Psoas muscle (tissue), 8 donors: ENCODE measurements at places on chromosomes 16 and 17. TPM values are rescaled to one million over a fixed set of nuclear protein-coding genes. Genes with fewer than 3 reads are reported as not detected.

ALDOC gene
- 1.3 TPM for total RNA-seq

EFNB3 gene
- 0.11 TPM for total RNA-seq

MYO15A gene
- 0.15 TPM for total RNA-seq

TNS4 gene
- total RNA-seq = 0.06 TPM

SLC5A10 gene
- not detected for total RNA-seq

ACAP1 gene
- 20.7 TPM for total RNA-seq

MYL4 gene
- total RNA-seq = 6.7 TPM

ITGAX gene
- total RNA-seq = 2.4 TPM

EPX gene
- not detected for total RNA-seq

XPO6 gene
- 24.5 TPM for total RNA-seq

SRCIN1 gene
- 0.39 TPM for total RNA-seq

DNA sequence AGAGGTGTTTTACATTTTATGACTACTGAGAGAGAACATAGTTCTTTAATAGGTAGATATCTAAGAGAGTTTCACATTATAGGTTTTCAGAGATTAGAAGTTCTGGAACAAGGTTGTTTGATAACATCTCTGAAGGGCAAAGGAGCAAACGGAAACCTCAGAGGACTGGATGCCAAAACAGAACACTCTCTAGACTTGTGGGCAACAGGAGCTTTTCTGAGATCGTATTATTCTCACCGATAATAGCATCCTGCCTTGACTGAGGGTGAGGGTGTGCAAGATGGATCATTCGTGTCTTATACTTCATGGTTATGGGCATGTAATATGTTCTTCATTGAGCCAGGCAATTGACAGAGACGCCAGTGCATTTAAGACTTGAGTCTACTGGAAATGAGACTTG is 234.8 kb downstream of the IRX3 start:
- DNase-seq = no peak

DNA sequence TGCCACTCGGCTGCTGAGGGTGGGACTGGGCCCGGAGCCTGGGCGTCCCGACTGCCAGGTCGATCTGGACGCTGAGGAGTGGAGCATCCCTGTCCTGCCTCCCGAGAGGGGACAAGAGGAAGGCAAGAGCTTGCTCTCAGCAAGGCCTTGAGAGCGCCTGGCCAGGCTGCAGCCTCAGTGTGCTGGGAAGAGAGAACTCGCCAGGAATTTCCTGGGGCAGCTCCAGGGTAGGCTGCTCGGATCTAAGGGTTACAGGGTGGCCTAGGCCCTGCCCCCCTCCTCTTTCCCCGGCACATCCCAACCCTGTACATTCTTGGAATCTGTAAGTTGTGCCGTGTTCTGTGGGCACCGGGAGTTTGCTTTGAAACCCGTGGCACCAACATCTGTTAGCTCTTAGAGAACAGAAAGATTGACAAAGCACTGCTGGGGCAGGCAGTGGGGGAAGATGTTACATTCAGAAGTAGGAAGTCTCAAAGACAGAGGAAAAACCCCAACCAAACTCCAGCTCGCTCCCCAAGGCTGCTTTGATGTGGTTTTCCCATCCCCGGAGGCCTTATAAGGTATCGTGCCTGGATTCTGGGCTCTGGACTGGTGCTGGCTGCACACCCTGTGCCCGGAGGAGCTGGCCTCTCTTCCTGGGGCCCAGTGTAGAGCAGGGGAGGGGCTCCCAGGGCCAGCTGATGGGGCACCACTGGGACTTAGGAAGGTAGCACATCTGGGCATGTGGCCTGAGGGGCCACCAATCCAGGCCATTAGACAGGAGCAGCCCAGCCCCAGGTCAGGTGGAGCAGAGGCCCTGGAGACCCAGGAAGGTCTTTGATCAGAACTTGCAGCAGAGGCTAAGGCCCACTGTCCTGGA is 55.2 kb downstream of the NKD1 start:
- DNase-seq = no peak

DNA sequence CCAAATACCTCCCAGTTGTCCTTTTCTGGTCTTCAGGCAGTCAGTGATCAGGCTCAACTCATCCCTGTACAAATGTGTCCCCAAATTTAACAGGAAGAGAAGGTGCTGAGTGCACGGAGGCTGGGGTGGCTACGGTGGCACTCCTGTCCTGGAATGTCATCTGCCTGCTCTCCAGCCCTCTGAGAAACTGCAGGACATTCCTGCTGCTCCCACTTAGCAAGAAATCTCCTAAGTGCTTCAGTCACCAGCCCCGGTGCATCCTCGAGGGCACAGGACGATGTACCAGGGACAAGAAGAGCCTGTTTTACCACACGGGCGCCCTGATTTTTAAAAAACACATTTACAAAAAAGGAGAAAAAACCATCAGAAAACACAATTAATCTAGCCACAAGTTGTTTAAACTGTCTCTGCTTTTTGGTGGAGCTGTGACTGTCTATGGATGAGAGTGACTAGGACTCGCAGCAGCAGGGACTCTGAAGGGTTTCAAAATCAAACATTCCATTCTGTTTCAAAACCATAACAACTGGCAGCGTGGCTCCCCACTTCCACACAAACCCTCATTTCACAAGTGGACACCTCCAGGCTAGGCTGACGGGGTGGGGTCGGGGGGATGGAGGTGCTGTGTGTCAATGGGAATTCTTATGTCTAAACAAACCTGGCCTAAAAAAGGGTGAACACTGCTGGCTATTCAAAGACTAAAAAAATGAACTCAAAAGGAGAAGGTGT is 65.3 kb upstream of the CNEP1R1 start:
- DNase-seq = no peak

DNA sequence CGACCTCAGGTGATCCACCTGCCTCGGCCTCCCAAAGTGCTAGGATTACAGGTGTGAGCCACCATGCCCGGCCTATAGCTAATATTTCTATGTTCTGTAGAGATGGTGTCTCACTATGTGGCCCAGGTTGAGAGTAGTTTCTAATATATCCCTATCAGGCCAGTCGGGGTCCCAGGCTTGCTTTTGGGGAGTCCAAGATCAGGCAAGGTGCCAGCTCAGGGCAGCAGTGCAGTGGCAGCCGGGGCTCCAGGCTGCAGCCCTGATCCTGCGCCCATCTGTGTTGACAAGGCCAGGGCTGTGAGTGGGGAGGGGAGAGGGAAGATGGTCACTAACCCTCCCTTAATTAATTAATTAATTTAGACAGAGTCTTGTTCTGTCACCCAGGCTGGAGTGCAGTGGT is 77.6 kb upstream of the CDC42EP4 start:
- no peak for DNase-seq

DNA sequence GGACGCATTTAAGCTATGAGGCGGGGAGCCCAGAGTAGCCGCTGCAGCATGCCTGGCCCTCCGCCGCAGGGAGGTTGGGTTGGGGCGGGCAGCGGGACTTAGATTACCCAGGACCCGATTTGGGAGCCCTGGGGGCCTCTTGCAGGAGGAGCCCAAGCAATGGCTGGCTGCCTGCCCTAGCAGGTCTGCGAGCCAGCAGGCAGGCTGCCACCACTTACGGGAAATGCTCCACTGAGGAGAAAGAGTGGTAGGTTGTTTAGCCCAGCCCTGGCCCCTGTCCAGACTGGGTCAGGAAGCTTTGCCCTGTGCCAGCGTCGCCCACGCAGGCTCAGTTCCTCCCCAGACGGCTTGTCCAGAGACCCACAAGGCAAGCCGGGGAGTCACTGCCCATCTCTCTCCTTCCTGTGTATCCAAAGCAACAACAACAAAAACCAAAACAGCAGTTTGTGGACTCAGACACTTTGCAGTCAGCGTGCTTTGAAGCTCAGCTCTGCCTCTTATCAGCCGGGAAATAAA is 10.3 kb upstream of the TVP23A start:
- peak; percentile 93 for DNase-seq

- no peak for DNase-seq
These were observed 10.1 kb downstream of the CTRB2 start for GRCh38 chr16:75196836-75197235.
